ENCODE measurements at places on chromosomes 12 and 14.

DNA sequence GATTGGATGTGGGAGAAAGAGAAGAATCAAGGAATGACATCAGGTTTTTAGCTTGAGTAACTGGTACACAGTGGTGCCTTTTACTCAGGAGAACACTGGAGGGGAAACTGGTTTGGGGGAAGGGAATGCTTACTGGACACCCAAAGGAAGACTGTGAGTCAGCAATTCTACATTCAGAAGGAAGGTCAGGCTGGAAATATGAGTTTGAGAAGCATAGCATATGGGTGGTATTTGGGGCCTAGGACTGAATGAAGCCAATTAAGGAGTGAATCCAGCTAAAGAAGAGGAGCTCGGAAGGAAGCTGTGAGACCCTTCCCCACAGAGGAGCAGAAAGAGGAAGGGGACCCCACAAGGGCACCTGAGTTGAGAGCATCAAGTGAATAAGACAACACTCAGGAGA, 35.4 kb downstream of the DMAC2L start:
- no peak for DNase-seq

GRCh38 chr12:97075161-97075933, 168.3 kb downstream of the NEDD1 start:
- DNase-seq = no peak

DNA sequence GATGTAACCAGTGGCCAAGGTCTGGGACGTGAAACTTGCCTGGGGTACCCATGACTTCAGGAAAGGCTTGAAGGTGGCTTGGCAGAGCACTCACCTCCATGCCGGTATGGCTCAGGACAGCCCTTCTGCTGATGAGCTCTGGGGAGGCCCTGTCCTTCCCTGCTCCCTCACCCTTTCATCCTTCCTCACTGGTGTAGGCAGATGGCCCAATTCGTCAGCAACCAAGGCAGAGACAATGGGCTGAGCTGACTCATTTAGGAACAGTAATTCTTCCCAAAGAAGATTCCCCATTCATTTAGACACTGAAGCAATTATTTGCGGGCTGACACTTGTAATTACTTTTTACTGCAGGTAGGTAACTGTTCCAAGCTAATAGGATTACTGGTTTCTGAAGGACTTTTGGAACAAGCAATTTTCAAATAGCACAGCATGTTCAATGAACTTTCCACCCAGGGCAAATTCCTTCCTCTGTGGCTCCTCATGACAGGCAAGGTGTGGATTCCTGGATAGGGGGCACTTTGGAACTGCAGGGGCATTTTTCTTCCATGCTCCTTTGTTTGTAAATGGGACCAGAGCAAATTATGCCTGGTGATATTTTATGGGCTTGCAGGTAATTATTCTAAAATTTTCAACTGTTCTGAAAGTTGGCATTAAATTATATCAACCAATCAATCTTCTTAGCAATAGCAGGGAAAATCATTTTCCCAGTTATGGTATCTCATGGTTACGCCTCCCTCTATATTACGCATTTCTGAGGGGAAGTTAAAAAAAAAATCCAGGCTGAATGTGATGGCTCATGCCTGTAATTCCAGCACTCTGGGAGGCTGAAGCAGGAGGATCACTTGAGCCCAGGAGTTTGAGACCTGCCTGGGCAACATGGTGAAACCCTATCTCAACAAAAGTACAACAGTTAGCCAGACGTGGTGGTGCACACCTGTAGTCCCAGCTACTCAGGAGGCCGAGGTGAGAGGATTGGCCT, 24.1 kb upstream of the NRDE2 start:
- DNase-seq = no peak

- no peak for DNase-seq
Measured at GRCh38 chr12:116595186-116595585, 36.0 kb downstream of the MAP1LC3B2 start.

DNA sequence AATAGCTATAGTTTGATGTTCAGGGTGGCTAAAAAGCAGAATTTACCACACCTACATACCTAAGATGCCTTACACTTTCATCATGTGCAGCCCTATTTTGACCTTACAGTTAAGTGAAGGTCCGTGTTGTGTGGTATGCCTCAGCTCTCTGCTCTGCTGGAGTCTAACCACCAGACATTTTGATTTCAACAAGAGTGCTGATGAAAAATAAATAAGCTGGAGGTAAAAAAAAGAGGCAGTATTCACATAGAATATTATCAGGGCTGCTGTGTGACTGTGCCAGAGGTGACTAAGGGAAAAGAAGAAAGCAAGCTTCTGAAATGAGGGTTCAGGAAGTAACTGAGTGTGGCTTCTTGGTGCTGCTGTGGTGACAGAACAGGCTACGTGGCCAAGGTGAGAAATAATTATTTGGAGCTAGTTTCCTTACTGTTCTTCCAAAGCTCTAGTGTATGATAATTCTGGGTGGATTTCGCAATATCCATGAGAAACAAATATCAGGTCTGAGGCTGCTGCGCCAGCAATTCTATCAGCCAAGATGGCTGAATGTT, 188.8 kb downstream of the STXBP6 start:
- no peak for DNase-seq

DNA sequence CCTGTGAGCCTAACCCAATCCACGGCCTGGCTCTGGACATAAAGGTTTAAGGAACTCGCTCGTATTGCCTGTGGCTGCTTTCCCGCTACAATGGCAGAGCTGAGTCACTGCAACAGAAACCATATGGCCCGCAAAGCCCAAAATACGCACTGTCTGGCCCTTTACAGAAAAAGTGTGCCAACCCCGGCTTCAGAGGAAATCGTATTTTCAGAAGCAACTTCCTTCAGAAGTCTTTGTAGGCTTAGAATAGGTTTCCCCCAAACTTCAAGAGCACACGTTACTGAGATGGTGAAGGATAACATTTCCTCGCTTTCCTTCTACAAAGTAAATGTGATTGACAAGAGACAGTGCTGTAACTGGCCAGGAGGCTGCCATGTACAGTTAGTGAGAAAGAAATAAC, 34.8 kb upstream of the TESC start:
- DNase-seq = no peak

- peak; percentile 89 for DNase-seq
Measured at GRCh38 chr12:75641031-75641780, 129.8 kb upstream of the KRR1 start.

GRCh38 chr12:41334390-41334789, 146.3 kb downstream of the PDZRN4 start:
- no peak for DNase-seq

DNA sequence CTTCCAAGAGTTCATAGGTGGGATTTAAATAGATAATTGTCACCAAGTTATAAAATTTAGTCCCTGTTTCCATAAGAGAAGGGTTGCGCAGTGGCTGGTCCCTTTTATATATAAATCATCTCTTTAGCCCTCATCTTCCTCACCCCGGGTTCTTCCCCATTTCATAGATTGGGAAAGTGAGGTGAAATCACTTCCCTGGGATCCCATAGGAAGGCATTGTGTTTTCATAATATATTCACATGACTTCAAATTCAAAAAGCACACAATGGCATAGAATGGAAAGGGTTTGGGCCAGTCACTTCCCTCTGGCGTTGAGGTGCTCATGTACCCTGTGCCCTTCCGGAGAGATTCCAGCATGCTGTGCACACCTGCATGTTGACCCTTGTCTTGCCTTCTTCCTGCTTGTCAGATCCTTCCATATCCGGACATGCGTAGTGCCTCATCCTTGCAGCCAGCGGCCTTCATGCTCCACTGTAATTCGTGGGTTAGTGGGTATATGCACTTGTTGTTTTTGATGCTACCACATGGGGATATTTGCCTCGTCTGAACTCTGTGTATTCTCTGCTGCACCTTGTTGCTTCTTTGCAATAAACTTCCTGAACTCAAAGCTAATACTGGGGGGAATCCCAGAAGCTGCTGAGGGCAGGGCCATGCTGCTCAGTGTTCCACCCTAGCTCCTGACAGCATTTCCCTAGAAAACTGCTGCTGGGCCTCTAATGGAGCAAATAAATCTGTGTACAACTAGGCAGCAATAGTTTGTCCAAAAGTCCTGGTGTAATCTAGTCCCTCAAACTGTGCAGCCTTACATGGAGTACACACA, 59.6 kb downstream of the ANAPC7 start:
- no peak for DNase-seq

DNA sequence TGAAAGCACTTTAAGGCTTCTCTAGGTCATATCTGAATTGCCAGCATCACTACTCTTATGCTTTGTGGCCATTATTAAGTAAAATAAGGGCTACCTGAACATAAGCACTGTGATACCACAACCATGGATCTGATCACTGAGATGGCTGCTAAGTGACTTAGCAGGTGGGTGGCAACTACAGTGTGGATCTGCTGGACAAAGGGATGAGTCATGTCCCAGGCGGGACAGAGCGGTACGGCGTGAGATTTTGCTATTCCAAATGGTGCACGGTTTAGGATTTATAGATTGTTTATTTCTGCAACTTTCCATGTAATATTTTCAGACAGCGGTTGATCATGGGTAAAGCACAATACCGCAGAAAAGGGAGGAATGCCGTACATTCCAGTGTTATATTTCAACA, 39.4 kb downstream of the MLXIP start:
- no peak for DNase-seq

DNA sequence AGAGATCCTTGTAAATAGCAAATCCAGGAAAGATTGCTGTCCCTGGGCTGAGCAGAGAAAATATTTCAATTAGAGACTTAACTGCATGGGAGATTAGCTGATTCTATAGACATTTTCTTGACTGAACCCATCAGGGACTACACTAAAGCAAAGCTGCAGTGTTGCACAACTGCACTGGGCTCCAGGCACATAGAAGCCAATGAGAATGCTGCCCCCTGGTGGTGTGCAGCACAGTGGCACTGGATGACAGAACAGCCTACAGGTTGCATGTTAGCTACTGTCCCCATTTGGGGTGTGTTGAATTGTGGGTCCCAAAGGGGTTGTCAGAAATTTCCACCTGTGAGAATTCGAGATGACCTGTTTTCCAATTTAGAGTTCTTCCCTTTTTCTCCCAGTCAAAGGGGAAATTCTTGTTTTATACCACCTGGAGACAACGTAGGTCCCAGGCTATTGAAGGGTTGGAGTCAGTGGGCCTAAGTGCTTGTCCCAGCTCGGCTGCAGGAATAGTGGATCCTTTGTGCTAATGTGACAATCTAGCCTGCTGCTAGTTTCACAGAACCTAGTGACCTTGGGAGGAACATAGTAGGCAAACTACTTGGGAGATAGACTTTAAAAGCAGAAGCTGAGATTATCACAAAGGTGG, 114.7 kb downstream of the SLC8A3 start:
- peak; percentile 54 for DNase-seq

- DNase-seq = peak; percentile 55
Measured at GRCh38 chr12:31029468-31029867, 44.2 kb upstream of the DDX11 start.

- DNase-seq = no peak
Measured at GRCh38 chr12:32989705-32990104, 93.1 kb upstream of the PKP2 start.

DNA sequence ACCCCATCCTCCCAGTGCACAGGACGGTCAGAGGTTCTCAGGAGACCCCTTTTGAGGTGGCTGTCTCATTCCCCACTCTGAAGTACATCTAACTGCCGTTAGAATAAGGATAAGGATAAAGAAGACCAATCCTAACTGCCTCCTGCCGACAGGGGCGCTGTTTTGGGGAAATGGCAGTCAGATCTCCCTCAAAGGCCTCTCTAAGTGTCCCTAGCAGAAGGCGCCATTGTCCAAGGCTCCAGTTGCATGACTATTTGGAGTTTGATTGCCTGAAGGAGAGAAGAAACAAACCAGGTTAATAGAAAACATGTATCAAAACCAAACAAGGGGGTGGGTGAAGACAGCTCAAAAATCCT, 29.1 kb upstream of the KLRB1 start:
- no peak for DNase-seq

GRCh38 chr12:81147292-81147919, 69.5 kb downstream of the ACSS3 start:
- DNase-seq = no peak

GRCh38 chr12:122080149-122081082, 1.9 kb downstream of the MLXIP start:
- no peak for DNase-seq

- DNase-seq = no peak
Measured at GRCh38 chr14:29806124-29806517, 121.5 kb downstream of the PRKD1 start.

DNA sequence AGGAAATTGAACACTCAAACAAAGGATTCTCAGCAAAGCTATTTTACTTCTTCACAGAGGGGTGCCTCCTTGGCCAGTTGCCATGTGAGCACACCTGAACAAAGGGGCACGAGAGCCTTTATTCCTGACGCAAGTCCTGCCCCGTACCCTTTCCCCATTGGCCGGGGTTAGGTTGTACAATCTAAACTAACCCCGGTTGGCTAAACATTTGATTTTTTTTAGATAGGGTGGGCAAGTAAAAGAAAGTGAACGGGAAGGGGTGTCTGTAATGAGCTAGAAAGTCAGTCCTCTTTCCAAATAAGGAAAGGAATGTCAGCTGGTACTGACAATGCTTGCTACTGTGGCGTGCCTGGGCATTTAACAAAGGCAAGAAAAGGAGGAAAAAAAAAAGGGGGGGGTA, 135.5 kb upstream of the CDKN3 start:
- DNase-seq = no peak

DNA sequence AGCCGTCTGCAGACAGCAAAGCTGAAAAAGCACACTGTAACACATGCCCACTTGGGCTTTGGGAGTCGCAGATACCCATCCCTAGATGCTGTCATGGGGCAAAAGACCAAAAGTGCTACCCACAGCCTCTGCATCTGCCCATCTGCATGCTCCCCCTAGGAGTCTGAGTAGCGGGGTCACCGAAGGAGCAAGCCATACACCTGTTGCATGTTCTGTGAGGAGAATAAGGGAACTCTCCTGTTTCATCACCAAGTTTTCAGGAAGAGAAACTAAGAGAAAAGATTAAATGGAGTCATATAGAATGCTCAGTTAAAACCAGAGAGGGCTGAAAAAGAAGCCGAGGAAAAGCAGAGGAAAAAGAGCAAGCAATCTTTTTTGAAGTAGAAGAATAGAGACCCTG, 13.7 kb upstream of the ST8SIA1 start:
- DNase-seq = no peak

DNA sequence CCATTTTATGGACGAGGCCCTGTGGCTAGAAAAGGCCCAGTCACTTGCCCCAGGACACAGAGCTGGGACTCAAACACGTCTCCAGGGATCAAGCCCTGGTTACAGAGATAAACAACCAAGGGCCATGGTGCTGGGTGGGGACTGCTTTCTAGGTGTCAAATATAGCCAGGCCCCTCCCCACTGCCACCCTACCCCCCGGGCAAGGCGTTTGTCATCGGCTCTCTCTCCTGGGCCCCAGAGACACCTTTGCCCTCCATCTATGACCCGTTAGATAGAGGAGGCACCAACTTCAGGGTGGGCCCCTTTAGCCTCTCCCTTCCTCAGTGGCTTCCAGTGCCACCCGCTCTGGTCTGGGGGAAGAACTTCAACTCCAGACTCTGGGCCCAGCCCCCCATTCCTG, 18.0 kb downstream of the LTBP2 start:
- DNase-seq = no peak

DNA sequence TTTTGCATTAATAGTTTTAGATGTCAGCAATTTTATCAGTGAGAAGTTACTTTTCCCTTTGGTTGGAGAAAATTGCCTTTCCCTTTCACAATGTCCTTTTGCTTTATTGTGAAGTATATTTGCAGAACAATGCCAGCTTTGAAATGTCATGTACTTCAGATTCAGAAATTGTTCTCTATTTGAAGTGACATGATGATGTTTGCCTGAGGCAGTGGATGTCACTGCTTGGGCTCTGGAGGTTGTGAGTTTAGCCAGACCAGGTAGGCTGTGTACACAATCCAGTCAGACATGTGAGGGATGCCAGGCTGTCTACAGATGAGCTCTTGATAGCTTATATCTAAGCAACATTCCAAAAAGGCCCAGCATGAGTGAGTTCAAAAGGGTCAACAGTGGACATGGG, 451.9 kb upstream of the FBXO33 start:
- DNase-seq = no peak

GRCh38 chr12:55707841-55708694, at the start of gene ITGA7:
Gene ITGA7 (minus strand): TSS chr12:55707904. CDS start chr12:55707682, 222 bp downstream.
- peak; percentile 19 for DNase-seq

All from OCI-LY7 (cell line).